ENCODE measurements at places on chromosomes 2 and 18.
A peak's percentile ranks its signal among the peaks of the same experiment; 100 is the strongest.

DNA sequence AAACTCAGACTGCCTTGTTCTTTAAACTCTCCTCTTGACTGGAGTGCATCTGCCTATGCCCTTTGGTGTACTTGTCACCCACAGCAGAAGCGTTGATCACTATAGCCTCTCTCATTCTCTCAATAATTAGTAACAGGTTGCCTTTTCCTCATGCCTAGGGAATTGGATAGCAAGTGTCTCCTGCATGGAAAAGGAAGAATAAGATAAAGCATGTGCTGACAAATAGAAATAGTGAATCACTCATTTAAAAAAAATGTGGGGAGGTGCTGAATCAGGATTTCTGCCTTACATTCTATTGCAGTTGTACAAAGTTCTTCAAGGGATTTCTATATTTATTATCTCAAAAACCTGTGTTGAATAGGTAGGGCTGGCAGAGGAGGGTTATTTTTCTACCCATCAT lies 323.0 kb downstream of the TXNL1 start:
- DNase-seq = no peak

DNA sequence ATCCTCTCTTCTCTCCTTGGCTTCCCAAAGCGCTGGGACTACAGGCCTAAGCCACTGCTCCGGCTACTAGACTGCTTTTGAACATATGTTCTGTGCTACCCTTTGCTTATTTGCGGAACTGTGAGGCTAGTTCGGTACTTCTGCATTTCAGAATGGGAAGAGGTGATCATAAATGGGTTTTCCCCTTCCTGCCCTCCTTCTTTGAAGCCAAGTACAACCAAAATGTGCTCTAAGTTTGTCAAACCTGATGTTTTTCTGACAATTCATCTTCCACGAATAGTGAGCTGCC lies 1.7 kb upstream of the ESCO1 start:
- no peak for DNase-seq

DNA sequence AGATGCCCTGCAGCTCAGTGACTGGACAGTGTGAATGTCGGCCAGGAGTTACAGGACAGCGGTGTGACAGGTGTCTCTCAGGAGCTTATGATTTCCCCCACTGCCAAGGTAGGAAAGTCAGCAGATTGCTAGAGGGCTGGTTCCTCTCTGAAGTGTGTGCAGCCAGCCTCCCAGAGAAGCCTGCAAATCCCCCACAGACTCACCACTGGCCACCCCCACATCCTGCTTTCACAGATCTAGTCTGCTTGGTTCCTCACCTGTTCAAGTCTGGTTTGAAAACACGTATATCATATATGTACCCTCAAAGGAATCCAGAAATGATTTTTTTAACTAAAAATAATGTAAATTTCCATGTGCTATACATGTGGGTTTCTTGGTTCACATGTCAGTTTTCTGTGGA lies 121.1 kb downstream of the LAMA3 start:
- DNase-seq = no peak

GRCh38 chr2:226583715-226584114 lies 215.9 kb downstream of the IRS1 start:
- peak; percentile 10 for DNase-seq

- DNase-seq = no peak
These were observed 145.5 kb upstream of the PELI1 start for GRCh38 chr2:64289737-64290136.

- no peak for DNase-seq
These were observed 22.4 kb downstream of the LHCGR start for GRCh38 chr2:48733067-48733503.

- DNase-seq = no peak
These were observed 92.1 kb downstream of the ADAM23 start for GRCh38 chr2:206535260-206535986.

DNA sequence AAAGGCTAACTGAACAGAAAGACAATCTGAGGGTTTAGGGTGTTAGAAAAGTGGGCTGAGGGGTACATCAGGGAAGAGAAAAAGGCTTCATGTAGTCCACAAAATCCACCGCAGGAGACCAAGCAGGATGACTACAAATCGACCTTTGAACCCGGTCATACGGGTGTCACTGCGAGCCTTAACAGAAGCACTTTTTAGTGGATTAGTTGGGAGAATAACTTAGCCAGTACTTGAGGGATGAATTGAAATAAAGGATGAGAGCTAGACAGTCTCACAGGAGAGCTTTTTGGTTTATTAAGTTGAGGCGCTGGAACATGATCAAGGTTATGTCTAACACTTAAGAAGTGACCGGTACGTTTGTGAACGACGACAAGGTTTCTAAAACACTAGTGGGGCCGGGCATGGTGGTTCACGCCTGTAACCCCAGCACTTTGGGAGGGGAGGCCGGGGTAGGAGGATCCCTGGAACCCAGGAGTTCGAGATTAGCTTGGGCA lies 217.7 kb downstream of the MCFD2 start:
- no peak for DNase-seq

DNA sequence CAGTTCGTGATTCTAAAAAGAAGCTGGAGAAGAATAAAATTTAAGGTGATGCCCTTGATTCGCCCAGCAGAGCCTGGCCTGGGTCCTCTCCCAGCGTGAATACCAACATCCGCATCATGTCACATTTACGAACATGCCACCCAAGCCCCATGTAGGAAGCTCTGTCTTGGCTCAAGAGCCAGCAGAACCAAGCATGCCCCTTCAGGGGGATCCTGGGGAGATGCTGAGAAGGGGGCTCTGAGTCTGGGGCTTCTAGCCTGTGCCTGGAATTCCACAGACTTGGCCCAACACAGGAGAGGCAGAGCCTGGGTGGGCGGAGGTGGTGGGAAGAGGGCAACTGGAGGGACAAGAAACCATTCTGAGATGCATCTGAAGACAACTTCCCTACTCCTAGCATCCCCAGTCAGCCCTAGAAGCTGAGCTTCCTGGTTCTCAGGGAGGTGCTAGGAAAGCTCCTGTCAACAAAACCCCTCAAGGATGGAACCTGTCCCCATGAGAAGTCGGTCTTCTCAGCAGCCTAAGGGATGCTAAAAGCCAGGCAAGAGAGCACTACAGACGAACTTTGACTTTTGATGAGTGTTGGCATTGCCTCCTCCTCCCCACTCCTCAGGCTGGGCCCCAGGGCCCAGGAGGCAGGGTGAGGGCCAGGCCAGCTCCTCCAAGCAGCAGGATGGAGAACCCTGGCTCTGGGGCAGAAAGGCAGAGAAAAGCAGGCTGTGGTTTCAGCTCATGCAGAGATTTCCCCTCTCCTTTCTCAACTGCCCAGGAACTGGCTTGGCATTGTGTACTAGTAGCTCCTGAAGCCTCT lies 57.9 kb downstream of the POLR1A start:
- no peak for DNase-seq

- DNase-seq = peak; percentile 31
These were observed 37.5 kb upstream of the SEMA4C start for GRCh38 chr2:96907115-96908041.

DNA sequence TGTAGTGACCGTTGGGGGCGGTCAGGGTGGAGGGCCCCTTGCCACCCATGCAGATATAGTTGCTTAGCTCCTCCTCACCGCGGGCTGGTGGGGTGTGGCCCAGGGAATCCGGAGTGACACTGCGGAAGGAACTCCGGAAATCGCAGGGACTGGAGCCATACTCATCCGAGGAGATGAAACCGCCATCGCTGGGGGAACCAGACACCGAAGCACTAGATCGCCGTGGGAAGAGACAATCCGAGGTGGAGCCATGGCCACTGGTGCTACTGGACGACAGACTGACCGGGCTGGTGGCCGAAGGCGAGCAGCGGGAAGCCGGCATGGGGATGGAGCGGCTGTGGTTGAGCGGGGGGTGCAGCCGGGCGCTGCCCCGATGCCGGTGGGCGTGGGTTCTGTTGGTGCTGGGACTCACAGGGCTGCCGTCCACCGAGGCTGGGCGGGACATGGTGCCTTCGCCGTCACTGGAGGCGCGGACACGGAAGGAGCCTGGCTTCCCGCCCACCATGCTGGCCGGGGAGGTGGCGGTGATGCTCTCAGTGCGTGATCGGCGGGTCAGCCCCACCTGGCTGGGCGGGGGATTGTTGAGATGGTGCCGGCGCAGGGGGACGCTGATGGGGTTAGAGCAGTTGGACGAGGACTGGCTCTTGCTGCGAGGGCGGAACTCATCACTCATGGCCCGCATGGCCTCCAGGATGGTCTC lies 2.2 kb downstream of the IRS1 start:
- no peak for DNase-seq

- no peak for DNase-seq
These were observed 87.7 kb upstream of the CXCR4 start for GRCh38 chr2:136205615-136206014.

GRCh38 chr18:2948038-2948437 lies 64.9 kb downstream of the LPIN2 start:
- DNase-seq = peak; percentile 67

GRCh38 chr2:129069875-129070594 lies 751.4 kb upstream of the HS6ST1 start:
- DNase-seq = no peak

DNA sequence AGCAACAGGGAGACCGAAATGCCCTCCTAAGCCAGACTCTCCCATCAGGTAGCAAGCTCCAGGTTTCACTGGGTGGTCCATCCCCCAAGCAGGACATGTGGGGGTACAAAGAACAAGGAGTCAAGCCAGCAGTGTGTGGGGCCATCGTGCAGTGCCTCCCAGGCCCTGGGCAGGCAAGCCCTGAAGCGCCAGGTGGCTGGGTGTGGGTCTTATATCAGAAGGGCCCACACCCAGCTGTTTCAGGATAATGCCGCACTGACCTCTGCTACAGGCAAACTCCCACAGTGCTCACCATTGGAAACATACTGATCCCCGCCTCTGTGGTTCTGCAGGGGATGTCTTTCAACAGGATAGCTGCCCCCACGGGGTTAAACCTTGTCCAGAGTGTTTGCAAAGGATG lies 174.2 kb upstream of the SMAD2 start:
- DNase-seq = no peak

- DNase-seq = no peak
These were observed 403.0 kb upstream of the TNP1 start for GRCh38 chr2:217262911-217263310.

DNA sequence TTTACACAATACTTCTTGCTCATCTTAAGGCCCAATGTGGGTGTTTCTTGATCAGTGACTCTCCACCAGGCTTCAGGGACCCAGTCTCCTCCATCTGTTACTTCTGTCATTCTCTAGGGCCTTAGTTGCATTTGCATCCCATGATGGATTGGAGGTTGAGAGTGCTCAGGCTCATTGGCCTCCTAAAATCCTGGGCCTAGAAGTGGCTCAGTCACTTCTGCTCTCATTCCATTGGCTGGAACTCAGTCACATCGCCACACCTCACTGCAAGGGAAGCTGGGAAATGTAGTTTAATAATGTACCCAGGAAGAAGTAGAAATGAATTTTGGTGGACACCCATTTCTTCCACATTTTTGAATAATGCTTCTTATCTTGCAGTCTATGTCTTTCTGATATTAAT lies 223.5 kb downstream of the HRH4 start:
- no peak for DNase-seq

DNA sequence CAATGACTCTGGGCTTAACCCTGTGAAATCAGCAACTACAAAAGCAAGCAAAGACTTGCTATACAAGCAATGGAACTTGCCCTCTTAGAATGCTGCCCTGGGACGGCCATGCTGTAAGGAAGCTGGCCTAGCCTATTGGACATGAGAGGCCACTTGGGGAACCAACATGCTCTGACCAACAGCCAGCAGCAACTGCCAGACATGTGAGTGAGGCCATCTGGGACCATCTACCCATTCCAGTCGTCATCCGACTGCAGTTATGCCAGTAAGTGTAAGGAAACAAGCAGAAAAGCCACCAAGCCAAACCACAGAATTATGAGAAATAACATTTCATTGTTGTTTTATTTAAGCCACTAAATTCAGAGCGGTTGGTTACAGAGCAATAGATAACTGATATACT lies 40.9 kb downstream of the CLASP1 start:
- DNase-seq = no peak

DNA sequence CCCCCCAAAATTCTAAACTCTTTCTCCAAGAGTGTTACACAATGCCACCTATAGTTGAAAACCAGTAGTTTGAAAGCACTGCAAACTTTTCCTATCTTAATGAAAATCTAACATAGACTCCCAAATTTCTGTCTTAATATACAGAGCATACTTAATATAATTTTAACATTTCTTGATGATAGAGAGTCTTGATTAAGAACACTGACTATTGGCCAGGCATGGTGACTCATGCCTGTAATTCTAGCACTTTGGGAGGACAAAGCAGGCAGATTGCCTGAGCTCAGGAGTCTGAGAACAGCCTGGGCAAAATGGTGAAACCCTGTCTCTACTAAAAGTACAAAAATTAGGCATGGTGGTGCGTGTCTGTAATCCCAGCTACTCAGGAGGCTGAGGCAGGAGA lies 34.2 kb downstream of the ASXL2 start:
- DNase-seq = peak; percentile 19

DNA sequence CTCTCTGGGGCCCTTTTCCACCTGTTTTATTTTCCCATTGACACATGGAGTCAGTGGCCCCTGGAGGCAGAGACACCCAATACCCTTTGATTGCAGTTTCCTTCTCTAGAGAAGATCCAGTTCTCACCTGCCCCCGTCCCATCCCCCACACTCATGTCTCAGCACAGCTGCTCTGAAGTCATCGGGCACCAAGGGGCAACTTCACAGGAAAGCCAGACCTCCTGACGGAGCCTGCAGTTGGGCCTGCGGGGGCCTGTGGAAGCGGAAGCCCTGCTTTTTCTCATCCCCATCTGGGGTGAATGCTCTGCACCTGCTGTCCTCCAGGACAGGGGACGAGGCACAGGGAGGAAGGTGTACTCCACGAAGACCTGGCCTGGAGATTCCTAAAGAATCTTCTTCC lies 308.3 kb upstream of the EPAS1 start:
- DNase-seq = no peak

GRCh38 chr2:211901226-211901846 lies 637.3 kb downstream of the ERBB4 start:
- DNase-seq = no peak

GRCh38 chr2:199979832-199980628 lies 24.6 kb downstream of the MAIP1 start:
- peak; percentile 92 for DNase-seq

DNA sequence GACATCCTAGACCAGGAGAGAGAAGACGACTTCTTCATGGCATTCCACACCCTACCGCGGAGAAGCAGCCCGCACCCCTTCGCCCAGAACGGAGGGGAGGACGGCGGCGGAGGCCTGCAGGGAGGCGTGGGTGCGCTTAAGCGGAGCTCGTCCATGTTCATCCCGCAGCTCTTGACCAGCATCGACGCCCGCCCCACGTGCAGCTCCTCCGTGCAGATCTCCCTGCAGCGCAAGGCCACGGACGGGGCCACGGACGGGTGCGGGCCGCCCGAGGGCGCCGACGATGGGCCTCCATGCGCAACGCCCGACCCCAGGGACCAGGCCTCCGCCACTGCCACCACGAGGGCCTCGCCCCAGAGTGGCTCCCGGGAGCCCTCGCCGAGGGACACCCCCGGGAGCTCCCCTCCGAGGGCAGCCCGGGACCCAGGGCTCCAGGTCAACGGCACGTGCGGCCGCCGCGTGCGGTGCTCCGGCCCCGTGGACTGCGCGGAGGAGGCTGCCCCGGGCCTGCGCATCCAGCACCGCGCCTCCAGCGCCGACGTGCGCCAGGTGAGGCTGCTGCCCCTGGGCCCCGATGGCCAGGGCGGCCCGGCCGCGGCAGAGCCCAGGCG lies 211.8 kb downstream of the NEDD4L start:
- DNase-seq = no peak
